Neural progenitor cell (in vitro differentiated cells): ENCODE measurements at places on chromosomes 6 and 20. TPM values are rescaled to one million over a fixed set of nuclear protein-coding genes. Genes with fewer than 3 reads are reported as not detected.

The KHDC1L gene
- total RNA-seq: 1.9 and 2.1 TPM in 2 replicates

The ERVFRD-1 gene
- not detected in 2 replicates for total RNA-seq

The KIAA1586 gene
- total RNA-seq: 45.9 and 88.1 TPM in 2 replicates

The SIM1 gene
- not detected in 2 replicates for total RNA-seq

The ECT2L gene
- 0.06 TPM in 1 of 2 replicates, not detected in the other for total RNA-seq

The EPPIN gene
- not detected in 2 replicates for total RNA-seq

The GCM1 gene
- not detected in 2 replicates for total RNA-seq

The RAB22A gene
- total RNA-seq: 5.7 and 7.9 TPM in 2 replicates

The TTLL9 gene
- total RNA-seq: 0.34 TPM in 1 of 2 replicates, not detected in the other

The MYH7B gene
- total RNA-seq: 0.03 TPM in 1 of 2 replicates, not detected in the other

The SNAI1 gene
- total RNA-seq: 1.1 and 4.0 TPM in 2 replicates

The PRSS35 gene
- 2.8 and 4.5 TPM in 2 replicates for total RNA-seq

- peak; percentile 71 for DNase-seq
Observed at GRCh38 chr6:31042806-31043205, 32.5 kb downstream of the MUC22 start.

GRCh38 chr20:1177680-1178079 is 7.1 kb downstream of the TMEM74B start:
- peak; percentile 46 for DNase-seq

DNA sequence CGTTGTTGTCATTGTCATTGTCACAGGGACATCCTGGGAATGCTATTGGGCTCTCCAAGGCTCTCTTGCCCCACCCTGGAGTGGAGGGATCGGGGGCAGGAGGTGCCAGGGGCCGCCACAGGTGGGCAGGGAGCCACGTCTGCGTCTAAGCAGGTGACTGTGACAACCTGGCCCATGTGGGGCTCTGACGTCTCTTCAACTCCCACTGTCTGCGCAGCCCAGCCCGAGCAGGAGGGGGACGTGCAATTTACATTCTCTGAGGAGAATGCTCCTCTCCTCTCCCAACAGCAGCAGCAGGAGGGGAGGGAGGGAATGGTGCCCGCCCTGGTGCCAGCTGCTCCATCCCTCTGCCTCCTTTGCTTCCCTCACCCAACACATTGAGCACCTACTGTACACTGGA is 50.1 kb downstream of the GRM4 start:
- DNase-seq: no peak

DNA sequence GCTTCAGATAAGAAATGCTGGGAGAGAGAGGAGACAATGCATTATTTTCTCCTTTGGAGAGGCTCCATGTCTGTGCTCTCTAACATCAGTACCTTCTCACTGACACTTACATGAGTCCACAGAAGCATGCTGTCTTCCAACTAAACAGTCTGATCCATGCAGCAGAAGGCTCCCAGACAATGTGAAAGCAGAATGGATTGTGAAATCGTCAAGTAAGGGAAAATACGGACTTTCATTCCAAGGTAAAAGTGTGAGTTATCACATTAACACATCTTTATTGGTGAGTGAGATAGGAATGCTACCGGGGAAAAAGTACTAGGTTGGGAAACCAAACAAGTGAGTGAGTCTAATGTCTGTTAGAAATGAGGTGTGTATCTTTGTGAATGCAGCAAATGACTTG is 167.6 kb upstream of the KCNK16 start:
- no peak for DNase-seq

DNA sequence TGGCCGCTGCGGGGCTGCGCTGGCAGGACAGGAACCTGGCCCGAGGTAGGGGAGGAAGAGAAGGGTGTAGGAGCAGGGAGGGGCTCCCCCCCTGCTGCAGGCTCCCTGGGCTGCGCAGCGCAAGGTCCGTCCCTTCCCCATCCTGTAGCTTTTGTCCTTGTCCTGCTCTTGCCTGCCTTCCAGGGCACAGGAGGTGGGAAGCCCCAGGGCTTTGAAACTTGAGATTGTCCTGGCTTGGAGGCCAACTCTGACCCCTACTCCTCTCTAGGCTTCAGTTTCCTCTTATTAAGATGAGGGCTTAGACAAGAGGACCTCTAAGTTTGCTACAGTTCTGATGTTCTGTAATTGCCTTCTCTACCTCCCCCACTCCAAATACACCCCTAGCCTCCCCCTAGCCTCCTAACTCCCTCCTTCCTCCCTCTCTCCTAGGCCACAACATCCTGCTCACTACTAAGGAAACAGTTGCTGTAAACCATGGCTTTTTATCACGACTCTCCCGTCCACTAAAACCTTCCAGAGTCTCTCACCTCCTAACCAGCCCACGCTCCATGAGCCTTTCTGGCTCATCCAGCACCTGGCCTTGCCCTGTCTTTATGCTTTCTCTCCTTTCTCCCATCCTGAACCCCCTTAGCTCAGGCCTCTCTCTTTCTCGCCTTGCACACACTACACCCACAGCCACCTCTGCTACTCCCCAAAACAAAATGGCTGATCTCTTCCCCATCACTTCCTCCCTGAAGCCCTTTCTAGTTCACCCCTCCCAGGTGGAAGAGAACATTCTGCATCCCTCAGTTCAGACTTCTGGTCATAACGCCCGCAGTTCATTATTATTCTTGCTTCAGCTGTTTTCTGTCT is 10.2 kb downstream of the UNC5CL start:
- DNase-seq: peak; percentile 32

DNA sequence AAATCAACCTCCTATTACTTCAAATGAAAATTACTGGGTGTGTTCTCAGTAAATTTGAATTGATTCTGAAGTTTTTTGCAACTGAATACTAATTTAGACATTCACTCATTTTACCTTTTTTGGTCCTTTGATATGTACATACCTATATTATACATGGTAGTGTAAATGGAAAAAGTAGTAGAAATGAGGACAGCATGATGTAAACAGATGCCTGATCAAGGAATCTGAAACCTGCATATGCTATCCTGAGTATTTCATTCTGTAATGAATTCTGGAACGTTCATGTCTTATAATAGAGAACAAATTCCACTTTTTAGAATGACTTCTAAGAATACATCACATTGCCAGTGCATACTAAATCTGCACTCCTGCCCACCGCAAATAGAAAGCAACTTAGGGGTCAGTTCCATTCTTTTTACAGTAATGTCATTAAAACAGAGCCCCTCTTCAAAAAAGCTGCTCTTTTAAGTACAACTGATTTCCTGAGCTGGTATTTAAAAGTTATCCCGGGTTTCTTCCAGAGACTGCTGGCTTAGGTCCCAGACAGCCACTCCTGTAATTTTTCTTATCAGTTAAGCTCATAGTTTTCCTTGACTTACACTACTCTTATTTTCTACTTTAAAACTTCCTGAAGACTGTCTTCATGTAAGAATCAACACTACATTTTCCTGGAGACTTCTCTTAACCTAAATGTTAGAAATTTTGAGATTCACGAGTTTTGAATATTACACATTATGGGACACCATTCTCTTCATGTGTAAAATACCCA is 48.4 kb downstream of the MAP3K7 start:
- no peak for DNase-seq

GRCh38 chr6:89148016-89148750 is 2.3 kb downstream of the PM20D2 start:
- DNase-seq: no peak

- DNase-seq: no peak
Observed at GRCh38 chr6:54903884-54904283, 57.3 kb downstream of the FAM83B start.

GRCh38 chr6:88380083-88380482 is 213.9 kb upstream of the CNR1 start:
- DNase-seq: no peak

- no peak for DNase-seq
Observed at GRCh38 chr6:14730654-14731053, 515.2 kb upstream of the JARID2 start.

GRCh38 chr6:138800377-138801150 is 4.7 kb downstream of the ECT2L start:
- DNase-seq: no peak

GRCh38 chr20:19347943-19348456 is 135.6 kb downstream of the SLC24A3 start:
- DNase-seq: no peak

GRCh38 chr6:35219683-35220326 is 6.0 kb downstream of the SCUBE3 start:
- DNase-seq: no peak
